ENCODE measurements at places on chromosomes 6 and 20.
A peak's percentile ranks its signal among the peaks of the same experiment; 100 is the strongest.

DNA sequence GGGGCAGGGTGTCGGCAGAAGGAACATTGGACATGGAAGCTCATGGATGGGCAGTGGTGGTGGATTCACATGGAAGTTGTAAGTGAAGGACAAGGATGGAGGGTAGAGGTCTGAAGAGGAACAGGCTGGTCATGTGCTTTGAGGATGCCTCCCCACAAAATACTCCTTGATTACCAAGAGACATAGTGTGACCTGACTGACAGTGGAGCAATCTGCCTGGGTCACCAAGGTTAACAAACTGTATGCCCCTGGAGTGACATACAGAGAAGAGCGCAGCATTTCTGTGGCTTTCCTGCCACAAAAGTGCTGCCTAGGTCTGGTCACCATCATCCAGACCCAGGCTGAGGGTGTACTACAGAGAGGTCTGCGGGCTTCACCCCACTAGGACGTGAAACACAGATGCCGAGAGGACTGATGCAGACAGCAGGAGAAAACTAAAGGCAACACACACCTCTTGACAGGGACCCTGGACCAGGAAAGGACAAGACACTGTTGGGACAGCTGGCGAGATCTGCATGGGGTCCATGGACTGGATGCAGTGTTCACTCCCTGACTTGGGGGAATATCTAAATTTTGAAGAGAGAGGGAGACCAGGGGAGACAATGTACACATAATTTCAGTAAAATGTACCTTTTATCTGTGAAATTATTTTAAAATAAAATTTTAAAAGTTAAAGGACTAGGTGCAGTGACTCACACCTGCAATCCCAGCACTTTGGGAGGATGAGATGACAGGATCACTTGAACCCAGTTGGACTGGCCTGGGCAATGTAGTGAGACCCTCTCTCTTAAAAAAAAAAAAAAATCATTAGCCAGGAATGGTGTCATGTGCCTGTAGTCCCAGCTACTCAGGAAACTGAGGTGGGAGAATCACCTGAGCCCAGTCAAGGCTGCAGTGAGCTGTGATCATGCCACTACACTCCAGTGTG lies 64.9 kb downstream of the CSE1L start:
- DNase-seq = no peak

DNA sequence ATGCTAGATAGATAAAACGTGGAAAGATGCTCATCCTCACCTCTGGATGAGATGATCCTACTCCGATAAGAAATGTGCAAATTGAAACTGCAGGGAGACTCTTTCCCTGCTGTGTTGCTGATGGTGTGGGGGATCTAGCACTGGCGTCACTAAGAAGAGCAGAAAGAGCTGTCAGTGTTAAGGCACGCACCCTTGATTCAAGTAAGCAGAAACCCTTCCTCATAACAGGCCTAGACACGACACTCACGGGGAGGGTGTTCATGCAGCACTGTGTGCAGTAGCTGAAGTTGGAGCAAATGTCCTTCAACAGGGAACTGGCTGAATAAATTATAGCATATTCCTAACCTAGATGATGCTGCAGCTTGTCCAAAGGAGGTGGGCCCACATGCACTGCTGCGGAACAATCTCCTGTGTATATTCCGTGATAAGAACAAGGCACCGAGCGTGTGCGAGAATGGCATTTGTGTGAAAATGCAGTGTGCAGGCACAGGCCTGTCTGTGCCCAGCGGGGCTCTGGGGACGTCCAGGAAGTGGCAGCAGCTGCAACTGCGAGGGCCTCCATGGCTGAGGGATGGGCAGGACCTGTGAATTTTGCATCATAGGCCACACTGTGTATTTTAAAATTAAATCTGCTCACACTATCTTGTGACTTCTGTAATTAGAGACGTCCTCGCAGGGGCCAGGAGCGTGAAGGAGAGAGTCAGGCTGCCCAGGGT lies 64.0 kb downstream of the TCP11 start:
- no peak for DNase-seq

DNA sequence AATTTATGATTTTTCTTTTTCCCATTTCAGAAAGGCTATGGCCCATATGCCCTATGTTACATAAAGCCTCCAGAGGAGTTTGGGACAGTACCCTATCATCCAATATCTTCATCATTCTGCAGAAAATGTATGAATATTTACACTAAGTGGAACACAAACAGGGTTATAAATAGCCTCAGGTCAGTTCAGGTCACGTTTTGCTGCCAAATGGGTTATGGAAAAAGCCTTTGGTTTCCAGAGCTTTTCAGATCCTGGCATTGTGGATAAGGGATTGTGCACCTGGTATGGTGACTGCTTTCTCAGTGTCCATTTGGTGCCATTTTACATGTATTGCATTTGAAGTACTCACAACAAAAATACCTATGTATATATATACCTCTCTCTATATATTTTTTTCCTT lies 29.4 kb downstream of the UTRN start:
- DNase-seq = no peak

- DNase-seq = no peak
These were observed at the start of gene ECT2L for GRCh38 chr6:138795809-138796603. TSS of gene ECT2L (plus strand) at chr6:138796087. CDS start at chr6:138813275, 17,188 bp downstream.

DNA sequence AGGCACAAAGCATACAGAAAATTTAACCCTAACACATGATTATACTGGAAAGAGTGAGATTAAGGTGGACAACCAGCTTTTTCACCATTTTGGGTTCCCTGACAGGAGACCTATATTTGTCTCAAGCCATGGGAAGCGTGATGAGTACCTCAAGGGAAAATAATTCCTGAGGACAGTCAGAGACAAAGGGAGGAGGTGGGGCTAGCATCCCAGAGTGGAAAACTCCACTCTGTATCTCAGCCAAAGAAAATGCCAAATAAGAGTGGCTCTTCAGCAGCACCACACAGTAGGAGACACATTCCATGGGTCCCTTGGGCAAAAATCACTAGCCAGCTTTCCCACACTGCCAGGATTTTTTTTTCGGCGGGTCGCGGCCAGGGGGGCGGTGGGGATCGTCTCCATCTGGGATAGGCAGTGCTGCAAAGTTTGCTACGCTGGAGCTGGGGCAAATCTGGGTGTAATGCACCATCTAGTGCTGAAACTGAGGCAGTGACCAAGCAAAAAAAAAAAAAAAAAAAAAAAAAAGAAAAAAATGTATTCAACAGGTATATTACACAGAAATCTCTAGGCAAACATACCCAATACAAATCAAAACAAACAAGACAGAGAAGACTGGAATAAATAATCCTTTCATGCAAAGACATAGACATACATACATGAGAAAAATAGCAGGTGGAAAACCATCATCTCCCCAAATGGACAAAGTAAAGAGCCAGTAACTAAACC lies 77.3 kb upstream of the SLC35F1 start:
- peak; percentile 20 for DNase-seq

DNA sequence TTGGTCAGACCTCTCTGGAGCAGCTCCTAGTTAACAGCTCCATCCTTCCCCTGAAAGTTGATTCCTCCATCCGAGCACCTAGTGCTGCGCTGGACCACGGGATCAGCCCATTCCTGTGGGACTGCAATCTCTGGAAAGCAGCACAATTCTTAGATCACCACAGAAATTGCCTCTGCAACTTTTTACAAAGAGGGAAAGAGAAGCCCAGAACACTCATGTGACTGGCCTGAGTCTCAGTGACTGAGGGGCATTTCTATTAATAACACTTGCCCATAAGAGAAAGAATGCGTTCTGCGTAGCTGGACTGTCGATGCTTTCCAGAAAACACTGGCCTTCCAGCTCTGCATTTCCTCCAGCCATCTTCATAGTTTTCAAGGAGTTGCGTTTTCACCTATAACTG lies 18.3 kb downstream of the MPC1 start:
- DNase-seq = no peak

DNA sequence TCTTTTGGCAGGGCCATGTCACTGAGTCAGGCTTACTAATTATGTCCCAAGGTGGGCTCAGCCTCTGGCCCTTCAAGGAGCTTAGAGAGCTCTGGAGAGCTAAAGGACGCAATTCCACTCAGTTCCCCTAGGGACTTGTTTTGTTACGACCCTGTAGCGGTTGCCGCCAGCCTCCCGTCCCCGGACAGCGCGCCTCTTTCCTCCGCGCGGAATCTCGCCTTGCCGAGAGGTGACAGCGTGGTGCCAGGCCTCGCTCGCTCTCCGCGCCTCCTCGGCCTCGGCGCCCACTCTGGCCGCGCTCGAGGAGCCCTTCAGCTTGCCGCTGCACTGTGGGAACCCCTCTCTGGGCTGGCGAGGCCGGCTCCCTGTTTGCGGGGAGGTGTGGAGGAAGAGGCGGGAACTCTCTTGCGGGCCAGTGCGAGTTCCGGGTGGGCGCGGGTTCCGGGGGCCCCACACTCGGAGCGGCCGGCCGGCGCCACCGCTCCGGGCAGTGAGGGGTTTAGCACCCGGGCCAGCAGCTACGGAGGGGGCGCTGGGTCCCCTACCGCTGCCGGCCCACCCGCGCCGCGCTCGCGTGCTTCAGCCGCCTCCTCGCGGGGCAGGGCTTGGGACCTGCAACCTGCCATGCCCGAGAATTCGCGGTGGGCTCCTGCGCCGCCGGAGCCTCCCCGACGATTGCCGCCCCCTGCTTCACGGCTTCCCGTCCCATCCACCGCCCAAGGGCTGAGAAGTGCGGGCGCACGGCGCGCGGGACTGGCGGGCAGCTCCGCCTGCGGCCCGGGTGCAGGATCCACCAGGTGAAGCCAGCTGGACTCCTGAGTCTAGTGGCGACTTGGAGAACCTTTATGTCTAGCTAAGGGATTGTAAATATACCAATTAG lies 9.9 kb upstream of the ZNF311 start:
- no peak for DNase-seq

GRCh38 chr20:986733-987355 lies 15.3 kb downstream of the RSPO4 start:
- no peak for DNase-seq

GRCh38 chr20:45630371-45630770 lies 713 bp downstream of the WFDC9 start:
- no peak for DNase-seq

- no peak for DNase-seq
These were observed 70.1 kb upstream of the AFDN start for GRCh38 chr6:167756597-167756996.

DNA sequence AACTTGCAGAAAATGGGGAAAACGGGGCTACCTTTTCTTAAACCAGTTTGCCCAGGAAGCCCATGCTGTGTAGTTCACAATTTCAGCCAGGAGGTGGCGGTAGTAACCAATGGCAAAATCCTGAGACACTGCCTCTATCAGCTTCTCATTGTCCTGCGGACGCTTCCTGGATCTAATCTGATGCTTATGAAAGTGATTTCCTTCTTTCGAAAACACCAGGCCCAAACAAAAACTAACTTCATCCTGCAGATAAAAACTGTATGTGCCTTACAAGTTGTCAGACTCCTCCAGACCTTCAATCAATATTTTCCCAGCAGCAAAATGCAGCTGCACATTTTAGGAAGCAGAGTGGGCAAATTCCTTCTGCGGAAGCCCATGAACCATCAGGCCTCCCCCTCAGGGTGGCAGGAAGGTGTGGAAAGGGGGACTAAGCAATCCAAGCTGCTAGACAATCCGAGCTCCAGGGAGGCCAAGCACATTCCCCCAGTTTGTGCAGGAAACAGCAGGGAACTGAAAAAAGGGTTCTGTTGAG lies 88.5 kb downstream of the LY86 start:
- peak; percentile 65 for DNase-seq

GRCh38 chr6:141033101-141033500 lies 1099.6 kb upstream of the GJE1 start:
- no peak for DNase-seq

DNA sequence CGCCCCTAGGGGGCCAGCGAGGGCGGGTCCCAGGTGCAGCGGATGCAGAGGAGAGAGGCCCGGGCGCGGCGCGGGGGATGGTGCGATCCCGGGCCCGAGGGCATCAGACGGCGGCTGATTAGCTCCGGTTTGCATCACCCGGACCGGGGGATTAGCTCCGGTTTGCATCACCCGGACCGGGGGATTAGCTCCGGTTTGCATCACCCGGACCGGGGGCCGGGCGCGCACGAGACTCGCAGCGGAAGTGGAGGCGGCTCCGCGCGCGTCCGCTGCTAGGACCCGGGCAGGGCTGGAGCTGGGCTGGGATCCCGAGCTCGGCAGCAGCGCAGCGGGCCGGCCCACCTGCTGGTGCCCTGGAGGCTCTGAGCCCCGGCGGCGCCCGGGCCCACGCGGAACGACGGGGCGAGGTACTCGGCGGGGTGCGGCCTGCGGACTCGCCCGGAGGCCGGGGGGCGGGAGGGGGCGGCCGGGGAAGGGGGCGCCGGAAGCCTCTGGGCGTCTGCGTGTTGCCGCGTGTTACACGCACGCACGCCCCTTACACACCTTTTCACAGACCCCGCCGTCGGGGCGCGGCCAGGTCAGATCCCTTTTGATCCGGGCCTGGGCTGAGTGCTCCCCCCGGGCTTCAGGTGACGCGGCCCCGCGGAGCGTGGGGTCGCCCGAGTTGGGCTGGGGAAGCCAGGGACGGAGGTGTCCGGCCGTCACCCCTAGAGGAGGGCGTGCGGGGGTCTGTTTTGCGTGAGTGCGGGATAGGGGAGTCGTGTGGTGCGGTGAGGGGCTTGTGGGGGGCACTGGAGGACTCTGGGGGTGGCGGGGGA lies 412 bp downstream of the TRIB3 start:
- peak; percentile 78 for DNase-seq

GRCh38 chr20:37796121-37796520 lies 102.3 kb downstream of the CTNNBL1 start:
- DNase-seq = no peak

GRCh38 chr6:161837449-161837735 lies 563.5 kb upstream of the AGPAT4 start:
- DNase-seq = no peak

- no peak for DNase-seq
These were observed 87.9 kb downstream of the MMS22L start for GRCh38 chr6:97195117-97195516.

Data from GM20000 (cell line).